ENCODE measurements at places on chromosomes 5 and 9.

DNA sequence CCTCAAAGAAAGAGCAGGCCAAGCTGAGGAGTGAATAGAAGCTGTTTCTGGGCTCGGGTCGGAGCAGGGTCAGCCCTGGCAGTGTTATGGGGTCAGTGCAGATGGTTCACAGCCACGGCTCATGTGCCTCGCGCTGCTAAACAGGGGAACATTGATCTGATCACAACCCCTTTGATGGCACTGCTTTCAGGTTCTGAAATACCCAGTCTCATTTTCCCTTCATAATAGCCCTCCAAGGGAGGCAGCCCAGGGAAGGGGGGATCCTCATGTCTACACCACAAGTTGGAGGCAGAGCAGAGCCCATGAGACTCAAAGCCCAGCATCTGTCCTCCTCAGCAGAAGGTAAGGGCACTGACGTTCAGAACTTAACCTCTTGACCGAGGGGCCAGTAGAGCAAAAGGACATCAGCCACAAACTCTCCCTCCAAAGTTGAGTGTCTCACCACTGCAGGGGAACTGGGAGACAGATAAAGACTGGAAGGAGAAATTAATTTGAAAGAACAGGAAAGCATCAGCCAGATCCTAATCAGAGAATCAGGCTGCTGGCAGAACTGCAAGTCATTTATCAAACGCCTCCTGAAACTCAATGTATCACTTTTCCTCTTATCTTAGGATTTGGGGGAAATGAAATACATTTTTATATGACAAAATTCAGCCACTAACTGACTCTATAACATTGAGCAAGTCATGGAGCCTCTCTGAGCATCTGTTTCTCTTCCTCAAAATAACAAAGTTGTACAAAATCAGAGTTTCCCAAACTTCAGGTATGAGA is 110.6 kb downstream of the SH3TC2 start:
- DNase-seq: no peak

DNA sequence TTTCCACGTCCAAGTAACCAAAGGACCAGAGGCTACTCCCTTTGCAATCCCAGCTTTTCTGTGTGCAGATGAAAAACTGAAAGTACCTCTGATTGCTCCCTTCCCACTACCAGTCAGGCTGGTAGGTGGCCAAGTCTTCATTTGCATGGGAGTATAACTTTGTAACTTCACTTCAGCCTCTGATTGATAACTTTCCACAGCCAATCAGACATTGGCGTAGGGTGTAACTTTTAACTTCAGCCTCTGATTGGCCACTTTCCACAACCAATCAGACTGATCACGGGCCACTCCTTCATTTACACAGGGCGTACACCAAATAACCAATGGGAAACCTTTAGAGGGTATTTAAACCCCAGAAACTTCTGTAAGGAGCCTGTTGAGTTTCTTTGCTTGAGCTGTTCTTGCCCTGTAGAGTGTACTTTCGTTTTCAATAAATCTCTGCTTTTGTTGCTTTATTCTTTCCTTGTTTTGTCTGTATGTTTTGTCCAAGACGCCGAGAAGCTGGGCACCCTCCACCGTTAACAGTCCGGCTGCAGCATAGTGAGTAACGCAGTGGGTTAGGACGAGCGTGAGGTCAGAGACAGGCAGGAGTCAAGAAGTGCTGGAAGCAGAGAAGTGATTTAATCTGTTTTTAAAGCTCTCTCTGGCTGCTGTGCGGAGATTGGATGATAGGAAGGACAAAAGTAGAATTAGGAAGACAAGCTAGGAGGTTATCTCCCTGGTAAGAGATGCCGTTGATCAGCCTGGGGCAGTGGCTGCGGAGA is 3.5 kb upstream of the EXOSC2 start:
- peak; percentile 82 for DNase-seq

DNA sequence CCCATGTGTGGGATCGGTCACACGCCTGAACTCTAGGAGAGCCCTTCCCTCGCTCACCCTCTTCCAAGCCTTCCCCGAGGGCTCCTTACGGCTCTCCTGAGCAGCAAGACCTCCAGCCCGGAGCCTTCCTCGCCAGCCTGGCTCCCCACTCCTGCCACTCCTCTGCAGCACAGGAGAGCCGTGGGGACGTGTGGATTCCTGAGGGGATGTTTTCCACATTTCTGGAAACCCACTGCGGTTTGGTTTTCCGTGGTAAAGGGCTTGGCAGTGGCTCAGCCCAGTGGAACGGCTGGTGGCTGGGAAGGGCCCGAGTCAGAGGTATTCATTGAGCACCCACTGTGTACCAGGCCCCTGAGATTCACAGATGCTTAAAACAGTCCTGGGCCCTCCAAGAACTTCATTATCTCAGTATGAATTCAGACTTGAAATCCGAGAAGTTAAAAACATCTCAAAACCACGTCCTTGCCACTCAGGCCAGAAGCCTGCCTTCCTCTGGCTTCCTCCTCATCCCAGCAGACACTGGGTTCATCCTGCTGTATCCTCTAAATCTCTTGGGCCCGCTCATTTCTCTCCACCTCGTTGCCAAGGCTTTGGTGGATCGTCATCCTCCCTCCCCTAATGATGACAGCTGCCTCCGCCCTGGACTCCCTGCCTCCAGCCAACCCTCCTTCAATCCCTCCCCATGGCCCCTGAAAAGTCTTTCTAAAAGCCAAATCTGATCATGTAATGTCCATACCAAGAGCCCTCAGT is 109.6 kb downstream of the FGF18 start:
- no peak for DNase-seq

DNA sequence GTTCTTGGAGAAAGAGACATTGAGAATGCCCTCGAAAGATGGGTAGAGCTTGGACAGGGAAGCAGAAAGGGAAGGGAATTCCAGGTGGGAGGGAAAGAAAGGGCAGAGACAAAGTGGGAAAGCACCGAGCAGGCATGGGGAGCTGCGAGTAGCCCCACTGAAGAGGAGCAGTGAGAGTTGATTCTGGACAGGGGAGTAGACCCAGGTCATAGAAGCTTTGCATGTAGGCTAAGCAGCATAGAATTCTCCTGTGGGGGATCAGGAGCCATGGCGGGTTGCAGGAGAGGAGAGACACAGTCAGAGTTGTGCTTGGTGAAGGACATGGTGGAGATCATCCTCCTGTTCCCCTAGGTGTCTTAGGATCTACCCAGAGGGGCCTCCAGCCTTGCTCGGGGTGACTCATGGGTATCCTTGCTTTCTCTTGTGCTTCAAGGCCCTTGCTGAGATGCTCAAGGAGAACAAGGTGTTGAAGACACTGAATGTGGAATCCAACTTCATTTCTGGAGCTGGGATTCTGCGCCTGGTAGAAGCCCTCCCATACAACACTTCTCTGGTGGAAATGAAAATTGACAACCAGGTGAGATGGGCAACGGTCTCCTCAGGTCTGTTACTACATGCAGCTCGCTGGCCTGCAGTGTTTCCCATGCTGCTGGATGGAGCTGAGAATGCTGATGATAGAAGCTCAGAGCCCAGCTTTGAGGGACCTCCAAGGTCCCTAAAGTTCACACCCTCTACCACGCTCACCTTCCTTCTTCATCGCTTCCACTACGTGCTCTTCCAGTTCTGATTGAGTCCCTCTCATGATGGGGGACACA is 64.5 kb downstream of the TSTD2 start:
- DNase-seq: no peak

GRCh38 chr5:165286692-165287091 is 1781.3 kb downstream of the MAT2B start:
- no peak for DNase-seq

DNA sequence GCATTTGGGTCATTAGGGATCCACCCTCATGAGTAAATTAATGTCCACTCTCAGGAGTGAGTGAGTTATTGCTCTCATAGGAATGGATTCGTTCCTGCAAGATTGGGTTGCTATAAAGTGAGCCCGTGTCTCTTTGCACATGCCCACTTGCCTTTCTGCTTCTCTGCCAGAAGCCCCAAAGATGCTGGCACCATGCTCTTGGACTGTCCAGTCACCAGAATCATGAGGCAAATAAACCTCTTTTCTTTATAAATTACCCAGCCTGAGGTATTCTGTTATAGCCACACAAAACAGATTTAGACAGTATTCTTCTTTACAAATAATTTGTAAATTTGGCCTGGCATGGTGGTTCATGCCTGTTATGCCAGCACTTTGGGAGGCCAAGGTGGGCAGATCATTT is 24.6 kb downstream of the CDC26 start:
- DNase-seq: no peak

- no peak for DNase-seq
These were observed 171.8 kb downstream of the FSTL4 start for GRCh38 chr5:133440467-133441115.

GRCh38 chr9:112094948-112095681 is 80.0 kb downstream of the SUSD1 start:
- no peak for DNase-seq

- no peak for DNase-seq
These were observed 119.4 kb downstream of the CRB2 start for GRCh38 chr9:123475407-123475806.

GRCh38 chr5:123681061-123681460 is 169.1 kb downstream of the CSNK1G3 start:
- peak; percentile 15 for DNase-seq

- no peak for DNase-seq
These were observed 122.1 kb upstream of the COL5A1 start for GRCh38 chr9:134519375-134520070.

DNA sequence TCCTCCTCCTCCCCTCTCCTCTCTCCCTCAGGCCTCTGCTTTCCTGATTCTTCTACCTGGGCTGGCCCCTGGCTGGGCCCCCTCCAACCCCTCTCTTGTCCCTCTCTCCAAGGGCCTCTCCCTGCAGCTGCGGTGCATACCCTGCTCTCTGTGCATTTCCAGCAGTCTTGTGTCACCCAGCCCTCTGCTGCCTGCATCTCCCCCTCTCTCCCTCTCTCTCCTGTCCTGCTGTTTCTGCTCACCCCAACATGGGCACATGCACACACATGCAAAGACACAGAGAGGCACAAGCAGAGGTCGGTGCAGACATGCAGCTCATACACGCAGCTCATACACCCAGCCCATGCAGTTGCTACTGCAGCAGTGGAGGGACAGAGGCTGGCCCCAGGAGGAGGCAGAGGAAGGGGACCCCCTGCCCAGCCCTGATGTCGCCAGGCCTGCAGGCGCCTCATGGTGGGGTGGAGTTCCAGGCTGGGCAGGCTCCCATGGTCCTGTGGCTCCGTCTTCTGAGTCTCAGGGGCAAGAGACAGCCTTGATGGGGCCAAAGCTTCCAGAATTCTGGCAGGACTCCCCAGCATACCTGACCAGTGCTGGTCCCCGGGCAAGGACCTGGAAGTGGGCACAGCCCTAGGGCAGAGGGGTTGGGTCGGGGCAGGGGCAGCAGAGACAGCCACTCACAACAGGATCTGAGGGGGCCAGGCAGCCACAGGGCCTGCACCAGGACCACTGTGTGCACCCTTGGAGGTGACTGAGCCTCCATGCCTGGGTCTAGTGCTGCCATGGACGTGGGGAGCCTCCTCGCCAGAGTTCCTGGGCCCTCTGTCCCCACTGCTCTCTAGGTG is 216.9 kb downstream of the C9orf50 start:
- no peak for DNase-seq

GRCh38 chr5:1751864-1752822 is 47.5 kb downstream of the MRPL36 start:
- DNase-seq: no peak

GRCh38 chr9:137128862-137129455 is 10.0 kb upstream of the GRIN1 start:
- no peak for DNase-seq

GRCh38 chr9:77969083-77969482 is 62.5 kb downstream of the GNAQ start:
- DNase-seq: no peak

- DNase-seq: no peak
These were observed 296.9 kb downstream of the MSX2 start for GRCh38 chr5:175021321-175021720.

DNA sequence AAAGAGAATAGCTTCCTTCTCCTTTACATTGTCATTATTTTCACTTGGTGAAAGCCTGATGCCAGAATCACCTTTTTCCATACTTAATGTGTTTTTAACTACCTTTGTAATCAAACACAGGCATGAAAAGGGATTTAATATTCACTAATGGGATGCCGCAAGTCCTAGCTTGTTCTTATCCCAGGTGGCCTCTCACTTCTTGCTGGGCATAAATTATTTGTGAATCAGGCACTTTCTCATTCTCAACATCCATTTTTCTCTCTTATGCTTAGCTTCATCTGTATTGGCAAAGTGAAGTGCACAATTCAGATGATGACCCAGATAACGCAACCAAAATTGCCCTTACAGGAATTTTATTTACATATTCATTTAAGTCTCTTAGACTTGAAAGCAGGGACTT is 10.9 kb downstream of the ACTL7B start:
- DNase-seq: no peak

- DNase-seq: no peak
These were observed 42.2 kb upstream of the FABP6 start for GRCh38 chr5:160187091-160187490.
